Activated T-cell treated with anti-CD3 and anti-CD28 coated beads for 1 hour (primary cell): ENCODE measurements at places on chromosomes 11 and 22.

GRCh38 chr11:88348870-88349269 is 11.3 kb upstream of the CTSC start:
- no peak for DNase-seq

GRCh38 chr11:111808834-111809233 is 42.6 kb upstream of the PPP2R1B start:
- no peak for DNase-seq

- DNase-seq = no peak
Observed at GRCh38 chr22:42613872-42614301, 796 bp downstream of the POLDIP3 start.

DNA sequence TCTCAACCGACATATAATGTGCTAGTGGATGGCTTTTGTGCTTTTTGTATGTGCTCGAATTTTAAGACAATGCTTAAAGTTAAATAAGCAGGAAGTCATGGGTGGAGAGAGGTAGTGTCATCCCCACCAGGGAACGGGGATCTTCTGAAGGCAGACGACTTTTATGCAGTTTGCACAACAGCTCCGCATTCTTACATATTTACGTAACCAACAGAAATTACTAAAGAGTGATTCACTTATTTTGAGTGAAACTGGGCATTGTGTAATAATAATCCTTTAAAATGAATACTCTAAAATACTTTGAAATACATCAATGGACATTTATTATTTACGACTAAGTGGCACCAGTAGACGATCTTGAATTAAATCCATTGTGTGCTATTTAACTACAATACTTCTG is 305.1 kb downstream of the CNTN5 start:
- no peak for DNase-seq

- DNase-seq = no peak
Observed at GRCh38 chr11:31656051-31656450, 146.5 kb downstream of the ELP4 start.

DNA sequence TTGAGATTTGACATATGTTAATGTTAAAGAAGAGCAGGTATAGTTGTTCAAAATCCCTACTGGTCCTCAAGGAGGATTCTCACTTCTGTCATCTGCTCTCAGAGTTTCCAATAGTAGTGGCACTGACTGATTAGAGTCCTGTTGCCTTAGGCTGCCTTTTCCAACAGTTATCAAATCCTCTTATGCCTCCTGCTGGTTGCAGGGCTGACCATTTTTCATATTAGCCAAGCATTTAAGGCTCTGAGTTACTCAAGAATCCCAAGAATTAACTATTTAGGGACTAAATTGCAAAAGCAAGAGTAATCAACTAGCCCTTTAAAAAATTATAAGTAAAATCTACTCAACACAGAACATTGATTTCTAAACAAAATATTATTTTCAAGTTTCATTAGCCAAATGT is 212.0 kb upstream of the CHORDC1 start:
- no peak for DNase-seq

GRCh38 chr11:22626573-22627239 is 1.1 kb upstream of the FANCF start:
- DNase-seq = no peak

GRCh38 chr11:106983991-106984390 is 34.3 kb downstream of the GUCY1A2 start:
- DNase-seq = no peak

DNA sequence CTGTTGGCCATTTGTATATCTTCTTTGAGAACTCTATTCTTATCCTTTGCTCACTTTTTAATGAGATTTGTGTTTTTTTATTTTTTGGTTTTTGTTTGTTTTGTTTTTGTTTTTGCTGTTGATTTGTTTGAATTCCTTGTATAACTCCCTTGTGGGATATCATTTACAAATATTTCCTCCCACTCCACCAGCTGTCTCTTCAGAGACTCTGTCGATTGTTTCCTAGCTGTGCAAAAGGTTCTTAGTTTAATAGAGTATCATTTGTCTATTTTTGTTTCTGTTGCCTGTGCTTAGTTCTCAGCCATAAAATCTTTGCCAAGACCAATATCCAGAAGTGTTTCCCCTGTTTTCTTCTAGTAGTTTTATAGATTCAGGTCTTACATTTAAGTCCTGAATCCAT is 82.4 kb downstream of the ARHGAP32 start:
- no peak for DNase-seq

DNA sequence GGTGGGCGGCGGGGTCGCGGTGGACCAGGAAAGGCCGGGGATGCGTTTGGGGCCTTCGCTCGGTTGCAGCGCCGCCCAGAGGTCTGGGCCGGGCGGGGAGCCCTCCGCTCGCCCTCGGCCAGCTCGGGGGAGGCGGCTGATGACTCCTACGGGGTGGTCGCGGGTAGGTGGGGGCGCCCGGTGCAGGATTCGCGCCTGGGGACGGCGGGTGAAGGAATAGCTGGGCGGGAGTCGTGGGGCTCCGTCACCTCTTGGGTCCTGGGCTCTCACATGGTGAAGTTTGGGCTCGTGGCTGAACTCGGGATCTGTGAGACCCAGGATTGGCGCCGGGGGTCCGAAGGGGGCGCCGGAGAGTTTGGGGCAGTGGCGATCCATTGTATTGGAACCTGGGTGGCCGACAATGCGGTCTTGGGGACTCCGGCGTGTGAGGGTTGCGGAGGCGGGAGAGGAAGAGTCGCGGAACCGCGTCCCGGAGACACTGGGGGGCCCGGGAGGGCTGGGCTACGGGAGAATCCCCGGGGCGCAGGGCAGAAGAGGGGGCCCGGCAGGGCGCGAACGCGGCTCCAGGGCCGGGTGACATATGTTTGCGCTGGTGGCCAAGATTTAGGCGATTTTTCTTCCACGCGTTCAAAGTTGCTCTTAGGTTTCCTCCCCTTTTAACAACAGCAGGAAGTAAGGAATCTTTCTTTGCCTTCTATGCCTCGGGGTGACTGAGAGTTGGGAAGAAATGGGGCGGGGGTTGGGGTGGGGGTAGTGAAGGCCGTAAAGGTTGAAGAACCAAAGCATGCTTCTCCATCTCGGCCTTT is 935 bp downstream of the QSER1 start:
- DNase-seq = peak; percentile 25

DNA sequence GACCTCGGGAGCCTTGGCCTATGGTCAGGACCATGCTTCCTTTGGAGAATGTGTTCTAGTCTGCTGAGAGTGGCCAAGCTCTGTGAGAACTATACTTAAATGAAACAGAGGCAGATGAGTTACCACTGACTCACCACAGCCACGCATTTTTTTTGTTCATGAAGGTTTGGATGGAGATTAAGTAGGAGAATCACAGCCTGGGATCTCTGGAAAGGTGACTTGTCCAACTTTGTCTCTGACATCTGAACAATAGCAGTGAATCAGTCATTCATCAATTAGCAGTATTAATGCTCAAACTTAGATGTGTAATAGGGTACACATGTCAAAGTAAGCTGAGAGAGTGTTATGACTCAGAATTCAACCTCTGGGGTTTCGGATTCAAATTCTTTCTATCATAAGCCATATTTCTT is 100.7 kb upstream of the ANO3 start:
- no peak for DNase-seq

GRCh38 chr11:2599561-2600189 is 100.1 kb downstream of the KCNQ1OT1 start:
- no peak for DNase-seq

DNA sequence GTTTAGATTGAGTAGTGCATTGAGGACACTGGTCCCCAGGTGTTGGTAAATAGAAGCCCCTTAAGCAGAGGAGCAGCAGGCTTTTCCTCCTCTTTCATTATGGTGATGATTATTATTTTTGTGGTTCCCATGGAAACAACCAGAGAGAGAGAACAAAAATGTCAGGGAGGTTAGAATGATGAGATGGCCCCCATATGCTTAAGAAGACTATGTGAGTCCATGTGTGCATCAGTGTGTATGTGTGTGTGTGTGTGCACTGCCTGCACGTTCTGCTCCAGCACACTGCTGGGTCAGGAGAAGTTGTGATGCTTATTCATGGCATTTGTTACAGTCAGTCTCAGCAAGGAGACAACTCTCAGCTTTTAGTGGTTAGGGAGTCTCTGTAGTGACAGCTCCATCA is 724.2 kb downstream of the NTM start:
- no peak for DNase-seq

- no peak for DNase-seq
Observed at GRCh38 chr22:49147617-49148175, 680.0 kb downstream of the BRD1 start.

- DNase-seq = no peak
Observed at GRCh38 chr11:117634756-117635603, 162.0 kb downstream of the DSCAML1 start.

- peak; percentile 55 for DNase-seq
Observed at GRCh38 chr11:123577081-123577598, 77.3 kb downstream of the SCN3B start.

DNA sequence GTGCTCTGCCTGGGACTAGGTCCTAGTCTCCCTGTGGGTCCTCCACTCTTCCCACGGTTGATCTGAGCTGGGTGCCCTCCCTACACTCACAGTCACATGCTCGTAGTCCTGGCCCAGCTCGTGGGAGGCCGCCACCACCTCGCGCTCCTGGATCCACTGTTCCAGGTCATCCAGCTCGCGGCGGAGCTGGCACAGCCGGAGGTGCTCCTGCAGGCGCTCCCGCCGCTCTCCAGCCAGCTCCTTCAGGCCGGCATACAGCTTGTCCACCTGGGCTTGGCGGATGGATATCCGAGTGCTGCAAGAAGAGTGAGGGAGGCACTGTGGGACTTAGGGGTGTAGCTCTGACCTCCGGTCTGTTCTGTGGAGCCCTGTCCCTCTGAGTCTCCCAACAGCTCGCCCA is 14.8 kb upstream of the RBM4B start:
- DNase-seq = no peak

- DNase-seq = no peak
Observed at GRCh38 chr11:122749005-122749687, 89.2 kb upstream of the CRTAM start.

- no peak for DNase-seq
Observed at GRCh38 chr22:49866134-49866533, 12.5 kb downstream of the ZBED4 start.

- no peak for DNase-seq
Observed at GRCh38 chr22:16915701-16916100, 90.5 kb upstream of the XKR3 start.

DNA sequence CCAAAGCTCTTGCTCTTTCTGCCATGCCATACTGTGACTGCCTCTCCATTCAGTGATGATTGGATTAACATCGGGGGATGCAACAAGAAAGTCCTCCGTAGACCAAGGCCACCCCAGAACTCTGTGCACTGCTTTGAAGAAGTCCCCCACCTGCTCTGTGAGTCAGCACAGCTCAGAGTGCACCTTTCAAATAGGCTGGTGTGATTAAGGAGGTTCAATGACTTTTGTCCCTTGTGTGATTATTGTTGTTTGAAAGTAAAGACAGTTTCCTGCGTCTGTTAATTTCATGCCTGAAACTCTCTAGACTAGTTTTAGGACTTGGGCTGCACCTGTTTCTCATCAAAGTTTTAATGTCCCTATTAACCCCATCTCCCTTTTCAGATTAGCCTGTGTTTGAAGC is 33.0 kb upstream of the DBX1 start:
- DNase-seq = no peak

DNA sequence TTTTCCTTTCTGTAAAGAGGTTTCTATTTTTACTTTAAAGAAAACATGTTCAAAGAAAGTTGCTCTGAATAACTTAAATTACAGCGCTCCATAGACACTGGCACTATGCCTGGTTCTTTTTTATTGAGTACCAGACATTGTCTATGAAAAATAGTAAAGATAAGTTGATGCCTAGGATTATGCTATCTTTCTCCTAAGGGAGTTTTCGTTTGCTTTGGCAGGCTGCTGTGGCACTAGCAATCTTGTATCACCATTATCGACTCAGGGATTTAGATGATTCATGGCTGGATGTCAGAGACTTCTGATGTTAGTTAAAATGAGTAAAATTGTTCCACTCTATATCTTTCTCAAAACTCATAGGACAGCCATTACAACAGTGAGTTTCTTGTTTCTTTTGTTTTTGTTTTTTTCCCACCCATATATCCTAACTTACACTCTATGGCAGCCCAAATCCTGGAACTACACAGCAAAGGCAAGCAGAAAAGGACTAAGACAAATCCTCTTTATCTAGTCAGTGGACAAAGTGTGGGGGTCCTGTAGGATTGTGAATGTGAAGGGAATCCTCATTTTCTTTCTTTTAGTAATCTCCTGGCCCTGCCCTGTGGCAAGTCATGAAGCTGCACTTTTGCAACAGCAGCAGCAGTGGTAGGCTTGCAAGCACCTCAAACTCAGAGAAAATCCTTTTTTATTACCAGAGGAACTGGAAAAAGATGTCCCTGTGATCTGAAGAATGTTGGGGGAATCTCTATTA is 20.7 kb downstream of the SLN start:
- no peak for DNase-seq

DNA sequence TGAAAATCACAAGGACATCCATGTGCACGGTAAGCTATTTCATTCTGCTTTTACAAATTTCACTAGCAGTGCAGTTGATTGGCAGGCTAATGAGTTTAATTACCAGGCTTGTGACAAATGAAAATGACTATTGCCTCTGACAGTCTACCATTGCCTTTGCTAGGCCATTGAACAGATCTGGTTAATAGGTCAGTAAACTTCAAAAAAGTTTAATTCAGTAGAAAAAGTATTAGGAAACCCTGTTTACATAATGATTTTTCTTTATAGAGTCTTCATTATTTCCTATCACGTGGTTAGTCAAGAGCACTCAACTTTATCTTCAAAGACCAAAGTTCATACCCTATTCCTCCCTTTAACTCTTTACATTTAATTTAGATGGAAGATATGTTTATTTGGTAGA is 77.0 kb downstream of the PRMT3 start:
- no peak for DNase-seq

DNA sequence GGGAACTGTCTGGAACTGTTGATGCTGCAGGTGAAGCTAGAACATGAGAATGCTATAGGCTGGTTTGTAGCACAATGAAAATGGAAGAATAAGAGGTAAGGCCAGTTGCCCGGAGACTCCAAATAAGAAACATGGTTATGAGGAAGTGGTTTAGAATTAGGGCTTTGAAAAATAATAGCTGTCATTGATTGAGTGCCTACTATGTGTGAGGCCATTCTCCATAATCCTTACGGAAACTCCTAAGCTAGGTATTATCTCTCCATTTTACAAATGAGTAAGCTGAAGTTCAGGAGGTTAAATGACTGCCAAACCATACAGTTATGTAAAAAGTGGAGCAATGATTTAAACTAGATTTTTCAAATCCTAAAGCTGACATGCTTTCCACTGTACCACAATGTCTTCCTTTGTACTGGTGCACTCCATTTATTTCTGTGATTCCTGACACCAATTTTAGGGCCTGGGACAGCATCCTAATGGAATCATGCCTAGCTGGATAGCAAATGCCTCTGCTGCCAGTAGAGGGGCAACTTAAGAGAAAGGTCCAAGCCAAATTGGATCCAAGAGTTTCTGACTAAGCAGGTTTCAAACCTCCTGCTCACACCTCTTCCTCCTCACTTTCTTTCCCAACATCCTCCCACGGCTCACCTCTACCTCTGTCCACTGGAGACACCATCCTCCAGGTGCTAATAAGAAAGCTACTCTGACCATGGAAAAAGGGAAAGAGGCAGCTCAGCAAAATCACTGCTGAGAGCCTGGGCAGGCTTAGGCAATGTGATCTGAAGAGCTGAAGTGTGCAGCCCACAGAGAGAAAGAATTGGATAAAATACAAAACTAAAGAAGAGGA is 46.9 kb upstream of the PICALM start:
- no peak for DNase-seq

GRCh38 chr11:25734591-25735211 is 597.2 kb upstream of the ANO3 start:
- no peak for DNase-seq

- no peak for DNase-seq
Observed at GRCh38 chr11:126482586-126483108, 127.2 kb downstream of the ST3GAL4 start.

GRCh38 chr11:69299023-69299461 is 5.1 kb downstream of the MYEOV start:
- no peak for DNase-seq

GRCh38 chr22:43739851-43740379 is 72.2 kb downstream of the EFCAB6 start:
- no peak for DNase-seq
